ENCODE measurements at places on chromosomes 5 and 9. TPM values are rescaled to one million over a fixed set of nuclear protein-coding genes. Genes with fewer than 3 reads are reported as not detected.

DNA sequence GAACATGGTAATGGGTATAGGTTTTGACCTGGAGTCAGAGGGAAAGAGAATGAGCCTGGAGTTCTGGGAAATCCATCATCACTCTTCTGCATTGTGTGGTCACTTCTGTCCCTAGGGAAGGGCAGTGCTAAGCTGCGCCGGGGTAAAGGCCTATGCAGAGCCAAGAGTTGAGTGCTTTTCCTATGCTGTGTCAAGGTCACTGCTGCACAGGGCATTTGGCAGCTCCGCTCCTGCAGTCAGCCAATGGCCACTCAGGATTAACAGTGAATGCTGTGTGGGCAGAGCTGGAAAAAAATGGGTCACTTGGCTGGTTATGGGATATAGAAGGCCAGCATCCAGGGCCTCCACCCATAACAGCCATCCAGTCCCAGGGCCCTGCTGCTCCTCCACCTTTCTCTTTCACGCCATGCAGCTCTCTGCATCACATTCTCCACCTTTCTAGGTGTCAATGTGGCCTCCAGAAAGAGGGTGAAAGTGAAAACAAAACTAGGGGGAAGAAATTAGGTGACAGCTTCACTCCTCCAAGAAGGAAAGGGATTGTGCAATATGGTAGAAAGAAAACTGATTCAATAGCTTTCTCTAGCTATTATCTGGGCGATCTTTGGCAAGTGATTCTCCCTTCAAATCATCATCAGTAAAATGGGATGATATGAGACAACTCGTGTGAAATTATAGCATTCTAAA lies 279.3 kb upstream of the ANKRD55 start:
- H3K27me3 ChIP-seq: peaks cover 2% of the 10 kb centered on the region
- no peak overlapping the region for H3K27ac ChIP-seq
- H3K36me3 ChIP-seq: no peaks in the 10 kb centered on the region

- no peak for DNase-seq
- H3K4me1 ChIP-seq: no peaks in the 10 kb centered on the region
- H3K27me3 ChIP-seq: peaks cover 44% of the 10 kb centered on the region
Measured at GRCh38 chr5:74664551-74664950, 20.5 kb upstream of the HEXB start.

DNA sequence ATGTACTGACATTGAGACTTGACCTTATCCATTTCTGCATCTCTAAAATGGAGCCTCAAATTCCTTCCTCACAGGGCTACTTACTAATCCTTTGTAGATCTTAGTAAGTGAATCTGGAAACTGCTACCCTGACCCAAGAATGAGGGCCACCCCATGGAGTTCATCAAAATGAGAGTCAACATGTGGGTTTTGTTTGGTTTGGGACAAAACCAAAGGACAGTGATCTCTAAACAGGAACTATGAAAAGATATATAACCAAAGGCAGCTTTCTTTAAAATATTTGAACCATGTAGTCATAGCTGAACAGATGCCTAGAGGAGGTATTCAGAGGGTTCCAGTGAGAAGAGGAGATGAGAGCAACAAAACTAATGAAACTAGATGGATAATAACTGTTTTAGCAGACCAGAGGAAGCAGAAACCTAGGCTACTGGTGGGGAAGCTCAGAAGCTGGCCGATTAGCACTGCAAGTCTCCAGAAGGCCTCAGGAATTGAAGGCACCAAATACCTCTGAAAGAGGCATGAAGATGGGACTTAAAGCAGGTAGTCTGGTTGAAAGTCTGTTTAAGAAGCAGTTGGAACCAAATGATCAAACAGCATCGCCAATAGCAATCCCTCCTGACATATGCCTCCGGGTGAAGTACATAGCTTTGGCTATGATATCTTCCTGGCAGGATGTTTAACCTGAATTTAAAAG lies 45.8 kb downstream of the THOC3 start:
- H3K27ac ChIP-seq: no peak overlapping the region
- H3K4me1 ChIP-seq: peaks cover under 1% of the 10 kb centered on the region
- peaks cover 8% of the 10 kb centered on the region for H3K36me3 ChIP-seq
- H3K27me3 ChIP-seq: no peaks in the 10 kb centered on the region
- DNase-seq: peak; percentile 29
- H3K4me3 ChIP-seq: no peak overlapping the region

DNA sequence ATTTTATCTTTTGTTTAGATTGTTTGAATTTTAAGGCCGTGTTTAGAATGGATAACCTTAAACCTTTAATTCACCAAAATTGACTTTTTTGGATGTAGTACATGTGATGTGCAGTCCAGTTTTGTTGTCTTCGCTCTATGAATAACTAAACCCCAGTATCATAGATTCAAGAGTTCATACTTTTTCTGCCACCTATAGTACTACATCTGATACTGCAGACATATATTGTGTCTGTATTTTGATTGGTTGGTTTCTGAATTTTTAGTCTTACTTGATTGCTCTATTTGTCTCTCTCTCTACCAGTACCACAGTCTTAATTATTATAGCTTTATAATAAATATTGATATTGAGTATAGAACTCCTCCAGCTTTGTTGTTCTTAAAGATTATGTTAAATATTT lies 58.1 kb downstream of the PPIP5K2 start:
- DNase-seq: no peak
- no peaks in the 10 kb centered on the region for H3K27me3 ChIP-seq
- H3K4me1 ChIP-seq: no peaks in the 10 kb centered on the region
- no peak overlapping the region for H3K27ac ChIP-seq

GRCh38 chr9:23555851-23556250 lies 270.2 kb downstream of the ELAVL2 start:
- no peak overlapping the region for H3K27ac ChIP-seq
- no peaks in the 10 kb centered on the region for H3K4me1 ChIP-seq
- no peaks in the 10 kb centered on the region for H3K36me3 ChIP-seq
- H3K27me3 ChIP-seq: no peaks in the 10 kb centered on the region

DNA sequence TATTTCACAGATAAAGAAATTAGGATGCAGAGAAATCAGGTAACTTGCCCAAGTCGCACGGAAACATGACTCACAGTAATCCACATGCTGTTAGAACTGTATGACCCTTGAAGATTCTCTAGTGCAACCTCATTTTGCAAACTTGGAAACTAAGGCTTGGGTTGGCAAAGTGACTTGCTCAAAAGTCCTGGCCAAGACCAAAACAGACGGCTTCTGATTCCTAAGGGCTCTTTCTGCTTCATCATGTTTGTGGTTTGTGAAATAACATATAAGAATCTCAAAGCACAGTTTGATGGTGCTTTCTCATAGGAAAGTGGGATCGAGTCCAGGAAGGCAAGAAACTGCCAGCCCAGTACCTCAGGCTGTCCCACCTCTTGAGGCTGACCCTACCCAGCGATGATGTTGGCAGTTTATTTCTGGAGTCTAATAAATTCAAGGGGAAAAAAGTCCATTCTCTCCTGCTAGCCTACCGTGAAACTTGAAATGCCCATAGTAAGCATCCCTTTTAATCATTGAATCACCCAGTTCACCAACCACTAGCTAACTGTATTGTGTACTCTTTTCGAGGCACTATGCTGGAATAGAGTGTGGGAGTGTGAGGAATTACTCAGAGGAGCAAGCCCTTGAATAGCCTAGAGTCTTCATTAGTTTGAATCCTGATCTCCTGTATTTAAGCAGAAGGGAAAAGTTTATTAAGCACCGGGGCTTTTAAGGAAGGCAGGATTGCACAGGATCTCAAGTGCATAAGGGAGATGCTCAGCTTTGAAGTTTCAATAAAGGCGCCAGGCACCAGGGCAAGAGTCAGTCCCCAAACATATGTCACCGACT lies 14.1 kb downstream of the CAPSL start:
- H3K36me3 ChIP-seq: peaks cover 10% of the 10 kb centered on the region
- peaks cover 8% of the 10 kb centered on the region for H3K27me3 ChIP-seq
- peak overlapping the region; percentile 69 for H3K27ac ChIP-seq
- peaks cover 38% of the 10 kb centered on the region for H3K4me1 ChIP-seq

DNA sequence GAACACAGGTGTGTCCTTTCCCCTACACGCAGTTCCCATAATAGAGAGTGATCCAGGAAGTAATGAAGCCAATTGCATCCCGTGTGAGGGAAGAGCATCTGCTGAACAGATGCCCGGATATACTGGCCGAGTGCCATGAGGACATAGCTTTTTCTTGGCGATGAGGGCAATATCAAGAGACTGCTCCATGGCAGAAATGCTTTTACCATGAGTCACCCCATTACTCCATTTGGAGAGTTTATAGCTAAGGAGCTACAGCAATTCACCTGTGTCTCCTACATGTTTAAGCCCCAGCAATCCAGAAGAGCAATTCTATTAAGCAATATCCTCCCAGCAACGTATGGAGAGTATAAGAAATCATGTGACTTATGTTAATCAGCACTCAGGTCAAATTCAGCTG lies 222.0 kb upstream of the KLF4 start:
- no peaks in the 10 kb centered on the region for H3K4me1 ChIP-seq
- H3K4me3 ChIP-seq: no peak overlapping the region
- no peaks in the 10 kb centered on the region for H3K36me3 ChIP-seq
- no peak overlapping the region for H3K27ac ChIP-seq
- no peak for DNase-seq

GRCh38 chr5:147912011-147912410 lies 5.7 kb upstream of the C5orf46 start:
- no peaks in the 10 kb centered on the region for H3K4me1 ChIP-seq
- no peak overlapping the region for H3K4me3 ChIP-seq
- H3K27ac ChIP-seq: no peak overlapping the region
- DNase-seq: no peak
- H3K36me3 ChIP-seq: no peaks in the 10 kb centered on the region
- H3K27me3 ChIP-seq: peaks cover 3% of the 10 kb centered on the region

DNA sequence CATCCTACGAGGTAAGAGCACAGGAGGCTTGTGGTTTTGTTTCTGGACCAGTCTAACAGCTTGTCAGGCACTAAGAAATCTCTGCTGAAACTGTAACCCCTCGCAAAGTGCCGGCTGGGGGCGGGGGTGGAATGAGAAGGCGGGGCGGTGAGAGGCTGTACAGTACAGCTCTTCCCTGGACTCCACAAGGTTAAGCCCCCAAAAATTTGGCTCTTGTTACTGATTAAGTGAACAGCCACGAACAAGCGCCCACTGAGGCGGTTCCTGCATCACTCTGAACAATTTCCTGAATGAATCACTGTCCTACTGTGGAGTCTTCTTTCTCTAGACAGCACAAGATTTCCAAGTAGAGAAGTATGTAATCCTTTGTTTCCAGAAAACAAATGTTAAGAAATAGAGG lies 6.8 kb downstream of the FBP2 start:
- H3K27me3 ChIP-seq: peaks cover 4% of the 10 kb centered on the region
- H3K4me3 ChIP-seq: peak overlapping the region; percentile 7
- H3K36me3 ChIP-seq: no peaks in the 10 kb centered on the region
- no peak for DNase-seq
- no peak overlapping the region for H3K27ac ChIP-seq

DNA sequence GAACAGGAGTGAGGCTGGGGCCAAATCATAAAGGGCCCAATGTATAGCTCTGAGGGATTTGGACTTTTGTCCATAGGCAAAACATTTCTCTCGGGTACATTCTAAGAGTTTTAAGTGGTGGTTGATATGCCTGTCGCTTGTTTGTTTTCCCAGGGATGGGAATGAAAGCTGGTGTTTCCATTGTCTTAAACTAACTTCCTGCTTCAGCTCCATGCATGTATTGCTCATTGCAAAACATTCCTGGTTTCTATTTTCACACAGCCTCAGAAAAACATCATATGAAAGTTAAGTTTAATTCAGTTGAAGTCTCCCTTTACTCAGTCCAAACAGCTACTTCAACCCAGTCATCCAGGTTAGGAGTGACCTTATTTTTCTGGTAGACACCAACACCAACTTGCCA lies 235.0 kb downstream of the ACTL7B start:
- no peaks in the 10 kb centered on the region for H3K36me3 ChIP-seq
- H3K27me3 ChIP-seq: no peaks in the 10 kb centered on the region
- H3K27ac ChIP-seq: no peak overlapping the region
- no peak overlapping the region for H3K4me3 ChIP-seq
- no peak for DNase-seq
- H3K4me1 ChIP-seq: no peaks in the 10 kb centered on the region

Gene FOXD4L4
- total RNA-seq: 0.09 TPM

Gene CDHR2
- 0.56 TPM for total RNA-seq

Gene ADGRD2
- total RNA-seq: not detected

Measured in activated CD8-positive, alpha-beta memory T cell treated with anti-CD3 and anti-CD28 coated beads, Interleukin-2, amount 10 ng/mL, durations not matched to agents 7 days and 5 days (primary cell).